ENCODE measurements at places on chromosomes 4 and X.

GRCh38 chrX:115642895-115643530, 82.0 kb downstream of the PLS3 start:
- DNase-seq, result no peak

GRCh38 chr4:58551676-58552075, 1441.5 kb upstream of the IGFBP7 start:
- no peak for DNase-seq

DNA sequence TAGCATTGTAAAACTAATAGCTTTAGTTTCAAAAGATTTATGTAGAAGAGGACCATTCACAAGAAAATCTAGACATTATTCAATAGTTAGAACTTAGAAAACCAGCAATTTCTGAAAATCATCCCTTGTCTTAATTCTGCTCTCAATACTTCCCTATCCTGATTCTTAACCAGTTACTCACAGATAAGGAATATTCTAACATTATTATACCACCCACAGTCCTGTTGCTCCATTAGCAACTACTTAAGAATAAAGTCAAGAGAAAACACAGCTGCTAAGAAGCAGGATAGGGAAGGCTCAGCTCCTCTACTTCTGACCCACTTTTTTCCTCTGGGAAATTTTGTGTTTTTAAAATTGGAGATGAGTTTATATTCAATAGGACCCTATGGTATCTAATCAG, 47.7 kb downstream of the PHKA1 start:
- no peak for DNase-seq

DNA sequence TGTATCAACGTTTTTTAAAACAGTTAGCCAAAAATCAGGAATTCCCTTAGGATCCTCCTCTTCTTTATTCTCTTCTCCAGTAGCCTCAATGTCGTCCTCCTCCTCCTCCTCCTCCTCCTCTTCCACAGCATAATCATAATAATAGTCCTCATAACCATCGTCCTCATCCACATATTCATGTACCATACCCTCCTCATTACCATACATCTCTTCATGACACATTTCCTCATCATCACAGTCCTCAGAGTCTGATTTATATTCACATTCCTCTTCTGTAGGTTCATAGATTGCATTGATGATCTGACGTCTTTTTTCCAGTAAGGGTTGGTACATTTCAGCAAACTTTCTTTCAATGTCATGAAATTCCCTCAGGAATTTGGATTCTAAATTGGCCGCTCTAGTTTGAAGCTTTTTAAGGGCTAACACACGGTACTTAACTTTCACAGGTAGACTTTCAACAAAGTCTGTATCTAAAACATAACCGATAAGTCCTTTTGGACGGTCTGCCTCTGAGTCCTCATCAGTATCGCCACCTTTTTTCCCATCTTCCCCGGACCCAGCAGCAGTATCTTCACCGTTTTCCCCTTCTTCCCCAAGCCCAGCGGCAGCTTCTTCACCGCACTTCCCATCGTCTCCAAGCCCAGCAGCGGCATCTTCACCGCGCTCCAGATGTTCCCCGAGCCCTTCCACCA, 771 bp downstream of the NAP1L2 start:
- DNase-seq, result no peak

GRCh38 chr4:7783541-7783940, 156.1 kb downstream of the AFAP1 start:
- DNase-seq, result no peak

GRCh38 chrX:33128048-33128805, 83.1 kb downstream of the DMD start:
- DNase-seq, result no peak

- no peak for DNase-seq
Measured at GRCh38 chr4:104531390-104531789, 36.7 kb upstream of the CXXC4 start.

DNA sequence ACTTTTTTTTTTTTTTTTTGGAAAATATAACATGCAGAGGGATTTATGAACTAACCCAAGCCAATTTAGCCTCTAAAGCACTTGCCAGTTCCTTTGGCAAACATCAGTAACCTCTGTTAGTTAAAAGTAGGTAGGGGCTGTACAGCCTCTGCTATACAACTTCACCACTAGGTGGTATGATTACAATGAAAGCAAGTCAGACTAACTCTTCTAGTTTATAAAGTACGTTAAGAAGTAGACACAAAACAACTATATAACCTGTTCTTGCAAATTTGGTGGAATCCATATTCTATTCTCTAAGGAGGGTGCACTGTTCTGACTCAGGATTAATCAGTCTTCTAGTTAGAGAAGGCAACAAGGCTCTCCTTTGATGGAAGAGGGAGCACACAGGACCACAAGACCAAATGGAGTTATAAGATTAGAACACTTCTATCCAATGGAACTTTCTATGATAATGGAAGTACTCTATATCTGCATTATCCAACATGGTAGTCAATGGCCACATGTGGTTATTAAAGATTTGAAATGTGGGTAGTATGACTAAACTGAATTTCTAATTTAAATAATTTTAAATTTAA, 12.8 kb downstream of the AIMP1 start:
- no peak for DNase-seq

GRCh38 chr4:105710678-105711077, 2.1 kb downstream of the GSTCD start:
- no peak for DNase-seq

DNA sequence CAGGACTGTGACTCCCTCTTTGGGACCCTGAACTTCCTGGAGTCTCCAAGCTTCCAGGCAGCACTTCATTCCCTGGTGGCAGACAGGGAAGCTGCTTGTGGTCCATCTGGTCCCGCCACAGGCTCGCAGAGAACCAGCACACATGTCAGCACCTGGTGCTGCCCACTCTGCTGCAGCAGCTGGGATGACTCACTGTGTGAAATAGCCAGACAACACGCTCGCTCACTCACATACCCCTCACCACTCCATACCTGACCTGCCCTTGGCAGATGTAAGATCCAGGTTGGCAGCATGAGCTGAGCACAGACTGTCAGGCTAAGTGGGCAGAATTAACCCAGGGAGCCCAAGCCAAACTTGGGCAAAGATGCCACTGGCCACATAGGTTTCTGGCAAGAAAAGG, 613.5 kb downstream of the PCDH18 start:
- DNase-seq, result no peak

- DNase-seq, result no peak
Measured at GRCh38 chrX:530726-531610, 99.6 kb upstream of the SHOX start.

- DNase-seq, result no peak
Measured at GRCh38 chrX:44474410-44474809, 68.2 kb downstream of the FUNDC1 start.

GRCh38 chr4:186642530-186642929, 81.1 kb downstream of the FAT1 start:
- no peak for DNase-seq

- DNase-seq, result no peak
Measured at GRCh38 chr4:40627540-40627939, 2.1 kb downstream of the RBM47 start.

DNA sequence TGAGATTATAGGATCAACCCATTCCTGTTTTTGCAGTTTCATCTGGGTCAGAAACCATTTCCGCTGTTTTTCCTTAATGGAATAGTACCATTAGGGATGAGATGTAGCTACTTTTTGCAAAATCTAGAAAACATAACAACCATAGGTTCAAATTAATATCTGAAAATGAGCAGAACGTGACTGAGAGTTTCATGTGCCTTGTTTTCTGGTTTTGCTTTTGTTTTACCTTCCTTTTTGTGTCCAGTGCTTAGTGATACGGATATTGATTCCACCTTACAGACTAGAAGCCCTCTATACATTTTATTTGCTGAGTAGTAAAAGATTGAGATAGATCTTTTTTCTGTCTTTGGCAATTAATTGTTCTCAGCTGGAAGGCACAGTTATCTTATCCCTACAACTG, 46.5 kb downstream of the SNX25 start:
- no peak for DNase-seq

DNA sequence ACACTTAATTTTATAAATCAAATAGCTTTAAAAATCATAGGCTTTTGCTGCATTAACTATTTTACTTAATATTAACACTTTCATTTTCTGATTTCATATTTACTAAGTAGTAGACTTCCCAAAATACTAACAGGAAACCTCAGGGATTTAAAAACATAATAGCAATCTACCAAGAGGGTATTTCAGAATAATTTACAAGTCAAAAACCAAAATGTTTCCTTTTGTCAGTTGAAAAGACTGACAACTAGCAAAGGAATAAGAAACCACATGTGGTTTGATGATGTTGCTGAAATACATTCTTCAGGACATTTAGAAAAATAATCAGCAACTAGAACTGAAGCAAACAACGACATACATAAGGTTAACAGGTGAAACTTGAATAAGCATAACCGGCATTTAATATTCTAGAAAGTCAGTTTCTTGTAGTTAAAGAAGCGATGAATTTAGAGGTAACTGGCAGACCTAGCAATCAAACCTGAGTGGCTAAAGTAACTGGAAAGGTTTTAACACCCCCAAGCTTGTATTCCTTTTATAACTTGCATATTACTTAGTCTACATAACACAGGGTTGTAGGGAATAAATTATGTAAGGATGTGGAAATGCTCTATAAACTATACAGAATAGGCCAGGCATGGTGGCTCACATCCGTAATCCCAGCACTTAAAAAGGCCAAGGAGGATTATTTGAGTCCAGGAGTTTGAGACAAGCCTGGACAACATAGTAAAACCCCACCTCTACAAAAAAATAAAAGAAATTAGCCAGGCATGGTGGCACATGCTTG, 40.0 kb downstream of the DHX15 start:
- DNase-seq, result no peak

- DNase-seq, result no peak
Measured at GRCh38 chr4:136489101-136489500, 1043.2 kb downstream of the PCDH18 start.

- no peak for DNase-seq
Measured at GRCh38 chrX:53071604-53072417, 10.4 kb upstream of the TSPYL2 start.

- no peak for DNase-seq
Measured at GRCh38 chrX:72621625-72622485, 49.2 kb upstream of the HDAC8 start.

DNA sequence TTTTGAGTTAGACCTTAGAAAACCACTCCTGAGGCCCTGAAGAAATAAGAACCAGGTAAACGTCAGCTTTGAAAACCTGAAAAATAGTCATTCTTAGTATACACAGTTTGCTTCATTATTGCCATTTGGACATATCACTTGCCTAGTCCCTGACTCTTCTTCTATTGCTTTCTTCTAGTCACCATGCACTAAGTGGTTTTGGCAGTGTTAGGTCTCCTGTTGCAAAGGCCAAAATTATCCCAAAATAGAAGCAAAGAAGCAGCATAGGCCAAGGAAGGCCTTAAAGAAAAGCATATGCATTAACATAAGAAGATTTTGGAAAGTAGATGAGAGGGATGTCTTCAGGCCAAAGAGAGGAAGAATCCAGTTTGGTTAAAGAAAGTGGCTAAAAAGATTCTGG, 24.1 kb upstream of the SMPX start:
- DNase-seq, result no peak

DNA sequence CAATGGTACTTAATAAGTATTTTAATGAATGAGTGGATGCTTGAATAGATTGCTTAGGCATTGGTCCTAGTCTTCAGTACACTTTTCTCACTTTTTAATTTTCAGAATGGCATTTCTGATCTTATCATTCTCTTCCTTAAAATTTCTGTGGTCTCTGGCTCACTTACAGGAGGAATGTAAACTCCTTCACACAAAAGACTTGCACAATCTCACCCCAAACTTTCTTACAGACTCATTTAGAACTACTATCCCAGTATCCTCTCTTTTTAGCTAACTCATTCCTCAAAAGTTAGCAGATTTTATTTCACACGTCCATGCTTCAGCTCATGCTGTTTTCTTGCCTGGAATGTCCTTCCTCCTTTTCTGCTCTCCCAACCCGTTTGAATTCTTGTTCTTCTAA, 350.1 kb downstream of the GRXCR1 start:
- DNase-seq, result no peak

DNA sequence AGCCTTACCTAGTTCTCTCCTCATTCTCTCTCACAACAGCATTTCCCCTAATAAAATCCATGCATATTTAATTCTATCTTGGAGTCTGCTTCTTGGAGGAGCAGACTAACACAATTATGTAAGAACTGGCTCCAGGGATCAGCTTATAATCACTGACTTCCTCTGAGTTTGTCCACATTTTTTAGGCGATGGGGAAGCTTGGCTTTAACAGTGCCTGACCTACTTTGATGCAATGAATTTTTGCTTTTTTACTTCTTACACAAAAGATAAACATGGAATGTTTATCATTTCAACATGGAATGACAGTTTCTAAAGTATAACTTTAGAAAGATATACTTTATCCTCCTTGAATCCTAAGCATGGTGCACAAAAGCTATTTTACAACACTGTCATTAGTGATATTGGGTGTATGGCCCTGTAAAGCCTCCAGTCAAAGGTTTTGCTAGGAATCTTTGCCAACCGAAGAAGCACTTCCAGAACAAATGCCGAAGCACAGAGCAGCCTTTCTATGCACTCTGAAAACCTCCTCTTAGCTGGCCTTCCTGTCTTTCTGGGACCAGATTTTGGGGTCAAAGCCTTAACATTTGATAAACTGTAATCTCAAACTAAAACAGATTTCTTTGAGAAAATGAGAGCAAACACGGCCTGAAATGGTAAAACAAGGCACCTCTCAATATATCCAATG, 736 bp downstream of the BDH2 start:
- no peak for DNase-seq

GRCh38 chr4:48620831-48621230, 130.8 kb downstream of the ZAR1 start:
- no peak for DNase-seq

- DNase-seq, result no peak
Measured at GRCh38 chr4:38231626-38232025, 271.4 kb downstream of the PTTG2 start.

- no peak for DNase-seq
Measured at GRCh38 chr4:183903021-183903760, 1.9 kb upstream of the STOX2 start.

- DNase-seq, result no peak
Measured at GRCh38 chr4:30903502-30904214, 183.5 kb downstream of the PCDH7 start.

GRCh38 chr4:187608001-187608421, 387.6 kb upstream of the ZFP42 start:
- no peak for DNase-seq

DNA sequence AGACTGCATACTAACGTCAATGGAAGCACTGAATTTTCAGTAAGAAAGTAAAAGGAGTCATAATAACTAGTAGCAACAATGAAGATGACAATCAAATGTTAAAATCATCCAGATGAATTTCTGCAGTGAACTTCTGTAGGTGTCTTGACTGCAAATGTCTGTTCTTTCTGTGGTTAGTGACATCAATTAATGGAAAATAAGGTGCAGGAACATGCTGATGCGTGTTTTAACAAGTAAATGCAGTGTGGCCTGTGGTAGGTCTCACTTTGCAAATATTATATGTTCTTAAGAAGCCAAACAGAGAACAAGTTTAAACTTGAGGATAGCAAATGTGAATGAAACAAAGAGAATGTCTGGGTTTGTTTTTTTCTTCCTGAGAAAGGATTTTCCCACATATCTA, 2.6 kb upstream of the DTHD1 start:
- DNase-seq, result no peak

DNA sequence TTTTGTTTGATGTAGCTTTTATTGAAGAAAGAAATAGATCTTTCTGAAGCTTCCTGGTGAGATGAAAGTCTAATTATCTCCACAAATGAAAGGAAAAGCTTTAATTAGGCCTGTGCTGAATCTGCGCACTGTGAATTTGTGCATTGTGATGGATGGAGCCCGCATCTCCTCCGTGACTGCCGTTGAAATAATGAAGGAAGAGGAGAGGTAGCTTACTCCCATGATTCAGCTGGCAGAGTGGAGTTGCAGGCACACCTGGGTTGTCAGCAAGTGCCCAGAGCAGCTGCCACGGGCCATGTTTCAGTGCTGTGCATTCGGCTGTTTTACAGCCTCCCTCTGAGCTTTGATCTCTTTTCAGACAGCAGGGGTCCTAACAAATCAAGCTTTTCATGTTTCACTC, 735.3 kb upstream of the TENM3 start:
- DNase-seq, result no peak
